ENCODE measurements at places on chromosomes 16 and 17.

GRCh38 chr17:57946798-57947358 lies 8.3 kb downstream of the CUEDC1 start:
- no peak for DNase-seq

DNA sequence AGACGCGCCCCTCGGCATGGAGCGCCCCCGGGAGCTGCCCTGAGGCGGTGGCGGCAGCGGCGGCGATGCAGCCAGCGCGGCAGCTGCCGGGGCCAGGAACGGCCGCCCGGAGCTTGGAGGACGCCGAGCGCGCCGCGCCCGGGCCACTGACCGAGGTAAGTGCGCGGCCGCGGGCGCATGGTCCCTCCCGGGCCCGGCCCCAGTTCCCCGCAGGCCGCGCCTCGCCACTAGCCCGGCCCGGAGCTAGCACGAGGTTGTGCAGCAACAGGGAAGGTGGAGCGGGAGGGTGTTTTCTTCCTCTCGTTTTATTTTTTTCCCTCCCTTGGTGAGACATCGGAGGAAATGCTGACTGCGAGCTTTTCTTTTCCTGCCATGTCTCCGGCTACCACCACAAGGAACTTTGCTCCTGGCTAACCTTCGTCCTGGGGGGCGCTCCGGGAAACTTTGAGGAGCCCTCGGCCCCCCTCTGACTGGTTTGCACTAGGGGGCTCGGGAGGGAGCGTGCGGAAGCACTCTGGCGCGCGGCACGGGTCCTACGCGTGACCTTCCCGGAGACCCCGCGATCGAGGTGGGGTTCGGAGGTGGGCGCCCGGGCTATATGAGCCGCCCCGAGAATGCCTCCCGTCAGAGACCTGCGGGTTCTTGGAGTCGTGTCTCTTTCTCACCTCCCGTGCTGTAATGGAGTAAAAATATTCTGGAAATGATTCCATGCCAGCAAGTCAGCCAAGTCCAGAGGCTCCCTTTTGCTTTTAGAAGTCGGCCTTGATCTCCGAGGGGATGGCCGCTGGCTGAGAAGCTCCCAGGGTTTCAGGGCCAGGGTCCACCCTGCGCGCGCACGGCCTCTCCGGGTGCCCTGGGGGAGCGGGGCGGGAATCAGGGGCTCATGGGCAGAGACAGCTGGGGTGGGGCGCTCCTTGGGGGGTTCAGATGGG lies 868 bp downstream of the KCNJ12 start:
- DNase-seq: no peak

GRCh38 chr17:77802811-77803220 lies 155.7 kb upstream of the TNRC6C start:
- DNase-seq: no peak

GRCh38 chr17:17380145-17380925 lies 77.2 kb downstream of the NT5M start:
- no peak for DNase-seq

DNA sequence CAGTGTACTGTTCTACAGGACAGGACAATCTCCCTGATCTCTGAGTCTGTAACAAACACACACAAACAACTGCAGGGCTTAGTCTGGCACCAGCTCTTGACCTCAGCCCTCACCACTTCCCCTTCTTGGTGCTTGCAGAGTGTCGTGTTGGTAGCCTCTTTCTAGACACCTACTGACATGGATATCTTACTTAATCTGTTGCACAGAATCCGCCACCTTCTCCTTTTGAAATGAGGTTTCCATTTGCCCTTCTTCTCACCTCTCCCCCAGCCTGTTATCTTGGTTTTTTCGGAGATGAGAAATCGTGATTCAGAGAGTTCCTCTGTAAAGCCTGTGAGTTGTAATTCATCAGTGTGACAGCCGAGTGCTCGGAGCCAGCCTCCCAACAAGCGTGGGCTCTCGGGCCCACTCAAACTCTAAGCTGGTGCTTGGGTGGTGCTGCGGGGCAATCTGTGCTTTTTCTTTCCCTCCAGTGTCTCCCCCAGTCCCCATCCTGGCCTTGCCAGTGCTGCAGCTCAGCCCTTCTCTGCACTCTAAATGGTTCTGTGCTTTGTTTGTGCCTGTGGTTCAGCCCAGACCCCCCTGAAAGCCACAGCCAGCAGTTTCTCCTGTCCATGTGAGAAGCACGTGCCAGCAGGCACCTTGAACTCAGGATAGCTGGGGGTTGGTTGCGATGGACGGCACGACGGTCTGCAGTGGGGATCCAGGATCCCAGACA lies 28.1 kb downstream of the KIAA0513 start:
- DNase-seq: no peak

DNA sequence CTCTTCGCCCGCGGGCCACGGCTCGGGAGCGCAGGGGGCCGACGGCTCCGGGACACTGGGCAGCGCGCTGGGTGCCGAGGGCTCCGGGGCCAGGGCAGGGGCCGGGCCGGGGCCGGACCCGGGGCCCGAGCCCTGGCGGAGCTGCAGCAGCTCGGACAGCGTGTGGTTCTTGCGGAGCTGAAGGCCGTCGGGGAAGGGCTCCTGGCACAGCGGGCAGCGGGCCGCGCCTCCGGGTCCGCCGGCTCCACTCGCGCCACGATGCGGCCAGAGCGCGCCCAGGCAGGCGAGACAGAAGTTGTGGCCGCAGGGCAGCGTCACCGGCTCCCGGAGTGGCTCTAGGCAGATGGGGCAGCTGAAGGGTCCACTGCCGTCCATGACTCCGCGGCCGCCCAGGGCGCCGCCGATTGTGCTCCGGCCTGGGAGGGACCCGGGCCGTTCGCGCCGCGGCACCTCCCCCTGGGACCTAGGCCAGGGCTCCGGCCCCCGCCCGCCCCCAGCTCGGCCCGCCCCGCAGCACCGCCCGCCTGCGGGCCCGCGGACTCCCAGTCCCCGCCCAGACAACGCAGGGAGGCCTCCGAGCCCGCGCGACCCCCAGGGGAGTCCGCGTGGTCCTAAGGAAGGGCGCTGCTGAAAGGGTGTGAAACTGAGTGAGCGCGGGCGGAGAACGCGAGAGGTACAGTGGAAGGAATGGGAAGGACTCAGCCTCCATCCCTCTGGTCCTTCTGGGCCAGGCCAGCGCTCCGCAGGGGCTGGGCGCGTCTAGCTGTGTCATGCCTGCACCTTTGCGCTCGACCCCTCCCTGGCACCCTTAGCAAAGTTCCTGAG lies at the start of gene TRIM47:
Gene TRIM47 (minus strand): TSS at position 408 of the 825 bp plus-strand sequence. CDS start 33 bp downstream, at position 375.
- no peak for DNase-seq

DNA sequence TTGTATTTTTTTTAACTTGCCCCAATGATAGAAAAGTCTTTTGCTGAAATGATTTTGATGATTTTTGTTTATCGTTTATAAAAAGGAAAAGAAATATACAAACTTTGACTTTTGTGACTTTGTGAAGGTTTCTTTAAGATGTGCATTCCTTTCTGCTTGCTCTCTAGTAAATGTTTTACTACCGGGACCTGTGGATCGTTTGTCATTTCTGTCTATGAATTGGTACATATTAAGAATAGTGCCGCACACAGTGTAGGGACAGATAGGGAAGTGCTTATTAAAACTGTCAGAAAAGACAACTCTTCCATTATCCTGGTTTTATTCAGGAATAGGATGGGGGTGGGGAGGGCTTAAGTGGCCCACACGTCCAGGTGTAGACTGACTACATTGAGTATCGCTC lies 8.1 kb upstream of the PSMC5 start:
- no peak for DNase-seq

DNA sequence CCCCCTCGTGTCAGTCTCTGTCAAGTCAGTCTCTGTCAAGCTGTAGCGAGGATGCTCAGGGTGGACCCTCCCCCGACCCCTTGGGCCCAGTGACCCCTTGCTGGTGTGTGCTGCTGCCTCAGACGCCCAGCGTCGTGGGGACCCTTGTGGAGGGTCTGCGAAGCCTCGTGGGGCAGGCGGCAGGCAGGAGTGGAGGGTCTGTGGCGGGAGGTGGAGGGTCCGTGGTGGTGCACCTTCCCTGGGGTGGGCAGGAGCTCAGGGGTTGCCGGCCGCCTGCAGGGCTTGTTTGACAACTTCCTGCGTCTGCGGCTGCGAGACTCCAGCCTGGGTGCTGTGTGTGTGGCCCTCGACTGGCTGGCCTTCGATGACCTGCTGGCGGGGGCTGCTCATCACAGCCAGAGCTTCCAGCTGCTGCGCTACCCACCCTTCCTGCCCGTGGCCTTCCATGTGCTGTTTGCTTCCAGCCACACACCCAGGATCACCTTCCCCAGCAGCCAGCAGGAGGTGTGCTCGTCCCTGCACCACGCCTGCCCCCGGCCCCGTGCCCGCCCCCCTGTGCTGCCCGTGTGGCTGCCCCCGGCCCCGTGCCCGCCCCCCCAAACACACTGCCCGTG lies 5.6 kb downstream of the GNG13 start:
- no peak for DNase-seq

GRCh38 chr17:82216301-82217119 lies 3.9 kb upstream of the CCDC57 start:
- peak; percentile 79 for DNase-seq

DNA sequence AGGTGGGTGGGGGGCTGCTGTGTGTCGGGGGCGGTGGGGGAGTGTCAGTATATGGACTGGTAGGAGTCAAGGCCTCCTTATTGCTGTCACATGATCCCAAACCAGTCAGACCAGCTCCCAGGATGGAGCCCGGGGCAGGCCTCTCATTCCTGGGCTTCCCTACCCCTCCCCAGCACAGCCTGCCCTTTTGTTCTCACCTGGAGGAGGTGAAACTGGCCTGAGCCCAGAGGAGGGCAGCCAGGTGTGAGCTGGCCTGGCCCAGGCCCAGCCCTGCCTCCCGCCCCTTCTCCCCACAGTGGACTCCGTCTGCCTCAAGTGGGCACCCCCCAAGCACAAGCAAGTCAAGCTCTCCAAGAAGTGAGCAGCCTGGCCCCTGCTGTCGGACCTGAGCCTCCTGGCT lies 4.6 kb downstream of the PRSS8 start:
- DNase-seq: no peak

DNA sequence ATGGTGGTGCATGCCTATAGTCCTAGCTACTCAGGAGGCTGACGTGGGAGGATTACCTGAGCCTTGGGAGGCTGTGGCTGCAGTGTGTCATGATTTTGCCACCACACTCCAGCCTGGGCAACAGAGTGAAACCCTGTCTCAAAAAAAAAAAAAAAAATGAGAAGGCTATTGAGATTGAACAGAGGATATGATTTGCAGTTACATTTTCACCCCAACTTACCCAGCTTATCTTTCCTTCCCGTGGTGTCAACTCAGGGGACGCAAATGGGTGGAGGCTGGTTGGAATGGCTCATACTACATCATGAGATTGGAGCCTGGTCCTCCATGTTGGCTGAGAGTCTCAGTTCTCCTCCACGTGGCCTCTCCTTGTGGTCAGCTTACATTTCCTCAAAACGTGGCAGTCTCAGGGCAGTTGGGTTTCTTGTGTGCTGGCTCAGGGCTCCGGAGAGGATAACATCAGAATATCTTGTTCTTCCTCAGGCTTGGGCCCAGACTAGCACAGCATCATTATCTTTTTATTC lies 17.2 kb upstream of the NSMCE1 start:
- no peak for DNase-seq

DNA sequence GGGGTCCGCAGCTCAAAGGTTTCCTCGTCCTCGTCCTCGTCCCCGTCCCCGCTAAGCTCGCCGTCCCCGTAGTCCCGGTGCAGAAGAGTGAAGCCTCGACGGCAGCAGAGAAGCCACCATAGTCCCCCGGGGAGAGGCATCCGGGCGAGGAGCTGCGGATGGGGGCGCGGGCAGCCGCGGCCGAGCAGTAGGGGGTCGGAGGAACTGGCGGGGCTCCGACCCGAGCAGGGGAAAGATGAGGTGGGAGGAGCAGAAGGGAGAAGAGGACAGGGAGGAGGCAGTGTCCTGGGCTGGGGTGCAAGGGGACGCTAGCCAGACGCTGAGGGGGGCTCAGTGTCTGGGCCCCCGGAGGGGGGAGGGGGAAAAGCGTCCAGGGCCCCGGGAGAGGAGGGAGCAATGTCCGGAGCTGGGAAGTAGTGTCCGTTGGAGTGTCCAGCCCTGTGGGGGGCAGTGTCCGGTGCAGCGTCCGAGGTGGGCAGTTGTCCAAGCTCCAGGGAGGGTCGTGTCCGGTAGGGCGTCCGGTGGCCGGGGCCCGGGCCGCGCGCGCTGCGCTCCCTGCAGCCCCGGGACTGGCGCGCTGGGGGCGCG lies at the start of gene PLEKHH3:
Gene PLEKHH3 (minus strand): TSS at position 571 of the 588 bp plus-strand sequence. CDS start 431 bp downstream, at position 140.
- DNase-seq: no peak

- no peak for DNase-seq
Measured at GRCh38 chr17:76262732-76263344, 2.3 kb upstream of the UBALD2 start.

- no peak for DNase-seq
Measured at GRCh38 chr17:57929386-57929785, 25.8 kb downstream of the CUEDC1 start.

DNA sequence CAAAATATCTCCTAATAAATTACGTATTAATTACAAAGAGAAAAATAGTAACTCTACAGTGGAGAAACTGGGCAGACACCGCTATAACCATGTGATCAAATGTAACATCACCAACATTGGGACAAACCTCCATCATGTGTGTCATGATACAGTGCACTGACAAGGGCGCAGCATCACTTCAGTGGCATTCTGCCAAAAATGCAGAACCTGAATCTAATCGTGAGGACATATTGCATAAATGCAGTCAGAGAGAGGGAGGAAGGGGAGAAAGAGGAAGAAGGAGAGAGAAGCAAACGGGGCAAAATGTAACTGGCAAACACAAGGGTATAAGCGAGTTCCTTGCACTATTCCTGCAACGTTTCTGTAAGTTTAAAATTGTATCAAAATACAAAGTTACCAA lies 74.2 kb upstream of the MARCHF10 start:
- no peak for DNase-seq

DNA sequence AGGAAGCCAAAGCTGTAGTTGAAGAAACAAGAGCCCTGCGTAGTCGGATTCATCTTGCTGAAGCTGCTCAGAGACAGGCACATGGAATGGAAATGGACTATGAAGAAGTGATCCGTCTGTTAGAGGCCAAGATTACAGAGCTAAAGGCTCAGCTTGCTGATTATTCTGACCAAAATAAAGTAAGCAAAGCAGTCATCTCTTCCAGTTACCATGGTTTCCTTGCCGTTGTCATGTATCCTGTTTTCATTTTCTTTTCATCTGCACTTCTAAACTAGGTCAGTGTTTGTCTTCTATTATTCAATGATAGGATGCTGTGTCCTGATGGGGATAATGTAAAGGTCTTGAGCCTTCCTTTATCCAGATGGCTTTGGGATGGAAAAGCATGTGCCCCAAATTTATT lies 104.3 kb downstream of the STXBP4 start:
- DNase-seq: no peak

DNA sequence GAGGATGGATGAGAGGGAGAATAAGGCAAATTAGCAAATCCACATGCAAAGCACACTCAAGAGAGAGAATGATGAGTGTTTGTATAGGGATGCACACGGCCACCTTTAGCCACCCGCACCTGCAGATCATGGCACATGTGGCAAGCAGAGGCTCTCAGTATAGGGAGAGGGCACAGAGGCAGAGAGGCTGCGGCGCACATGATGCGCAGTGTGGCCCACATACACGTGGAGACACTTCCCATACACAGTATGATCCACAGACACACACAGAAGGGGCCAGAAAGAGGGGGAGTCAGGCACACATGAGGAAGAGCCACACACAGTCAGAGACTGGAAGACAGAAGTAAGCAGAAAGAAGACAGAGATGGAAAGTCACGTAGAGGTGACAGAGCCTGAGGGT lies 6.5 kb upstream of the CHD3 start:
- no peak for DNase-seq

GRCh38 chr16:86594721-86595120 lies 16.4 kb downstream of the FOXL1 start:
- no peak for DNase-seq
